ENCODE measurements at places on chromosomes 11 and 22.

DNA sequence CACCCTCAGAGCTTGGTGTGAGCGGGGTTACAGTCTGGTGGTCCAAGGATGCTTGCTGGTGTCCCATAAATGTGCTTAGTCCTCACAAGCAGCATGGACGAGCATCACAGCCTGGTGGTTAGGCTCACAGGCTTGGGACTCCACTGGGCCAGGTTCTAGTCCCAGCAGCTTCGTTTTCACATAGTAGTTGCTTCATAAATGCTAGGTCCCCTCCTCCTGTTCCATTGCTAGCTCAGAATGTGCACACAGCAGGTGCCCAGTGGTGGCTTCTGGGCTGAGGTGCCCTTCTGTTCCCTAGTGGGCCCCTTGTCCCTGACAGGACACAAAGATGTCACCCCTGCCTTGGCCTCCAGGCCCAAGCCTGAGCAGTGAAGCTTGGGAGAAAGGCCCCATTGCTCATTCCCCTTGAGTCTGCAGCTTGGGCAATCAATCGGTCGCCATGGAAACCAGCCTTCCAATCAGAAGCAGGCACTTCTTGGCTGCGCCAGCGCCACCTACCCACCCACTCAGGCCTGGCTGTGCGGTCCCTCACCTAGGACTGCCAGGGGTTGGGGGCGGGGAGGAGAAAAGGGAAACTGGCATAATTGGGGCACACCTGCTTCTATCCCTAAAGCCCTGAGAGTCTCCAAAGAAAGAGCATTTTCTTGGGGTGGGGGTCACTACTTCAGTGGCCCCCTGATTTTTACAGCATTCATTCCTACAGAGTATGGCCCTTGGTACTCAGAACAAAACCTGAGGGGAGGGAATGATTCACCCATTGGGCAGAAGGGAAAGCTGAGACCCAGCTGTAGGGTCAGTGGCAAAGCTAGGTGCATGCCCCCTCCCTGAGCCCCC lies 48.1 kb downstream of the CYTH4 start:
- no peak for DNase-seq

DNA sequence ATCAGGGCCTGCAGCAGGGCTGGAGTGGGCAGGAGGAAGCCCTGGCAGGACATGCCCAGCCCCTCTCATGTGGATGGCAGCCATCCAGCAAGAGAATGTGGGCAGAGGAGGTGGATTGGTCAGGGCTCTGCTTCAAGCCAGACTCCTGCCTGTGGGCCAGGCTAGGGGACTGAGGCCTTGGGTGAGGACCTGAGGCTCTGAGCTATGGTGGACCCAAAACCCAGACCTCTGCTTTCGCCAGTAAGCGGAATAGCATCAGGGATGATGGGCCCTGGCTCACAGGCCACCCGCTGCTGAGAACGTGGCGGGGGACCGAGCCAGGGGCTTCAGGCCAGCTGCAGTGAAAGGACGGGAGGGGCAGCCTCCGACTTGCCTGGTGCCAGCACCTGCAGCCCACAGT lies 57.4 kb downstream of the LINC01488 start:
- DNase-seq: no peak

- DNase-seq: no peak
Observed at GRCh38 chr11:108198833-108199232, 23.6 kb downstream of the NPAT start.

- no peak for DNase-seq
Observed at GRCh38 chr22:24094966-24095365, 83.9 kb downstream of the CABIN1 start.

- no peak for DNase-seq
Observed at GRCh38 chr11:67119585-67120391, 725 bp downstream of the KDM2A start.

GRCh38 chr11:128776424-128777284 lies 82.8 kb downstream of the FLI1 start:
- DNase-seq: no peak

DNA sequence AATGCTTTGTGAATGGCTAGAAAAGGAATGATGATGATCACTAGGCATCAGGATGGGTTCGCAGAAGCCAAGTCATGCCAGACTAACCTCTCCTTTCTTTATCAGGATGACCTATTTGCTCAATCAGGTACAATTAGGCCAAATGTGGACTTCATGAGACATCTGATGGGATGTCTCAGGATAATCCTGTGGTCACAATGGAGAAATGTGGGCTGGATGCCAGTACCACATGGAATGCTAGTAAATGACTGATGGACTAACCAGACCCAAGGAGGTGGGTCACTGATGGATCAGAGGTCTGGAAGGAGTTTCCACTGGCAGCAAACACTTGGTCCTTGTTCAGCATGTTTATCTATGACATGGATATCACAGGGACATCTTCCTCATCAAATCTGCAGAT lies 94.8 kb upstream of the PHOX2A start:
- DNase-seq: no peak
